ENCODE measurements at places on chromosomes 13 and 19.
A peak's percentile ranks its signal among the peaks of the same experiment; 100 is the strongest.

DNA sequence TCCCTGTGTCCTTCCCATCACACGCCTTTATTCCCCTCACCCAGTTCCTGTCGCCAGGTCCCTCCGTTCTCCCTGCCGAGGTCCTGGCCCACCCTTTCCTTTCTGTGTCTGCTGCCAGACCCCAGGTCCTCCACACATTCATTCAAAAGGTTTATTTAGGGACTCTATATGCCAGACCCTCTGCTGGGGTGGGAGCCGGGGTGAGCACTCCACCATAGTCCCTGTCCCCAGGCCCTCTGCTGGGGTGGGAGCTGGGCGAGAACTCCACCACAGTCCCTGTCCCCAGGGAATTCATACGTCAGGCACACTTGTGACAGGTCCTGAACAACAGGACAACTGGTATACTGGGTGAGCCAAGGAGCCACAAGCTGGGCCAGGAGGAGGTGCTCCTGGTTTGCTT is 34.4 kb upstream of the TUBGCP3 start:
- no peak for DNase-seq

GRCh38 chr13:75202981-75203380 is 279.0 kb downstream of the TBC1D4 start:
- DNase-seq = no peak

- DNase-seq = no peak
Measured at GRCh38 chr13:35909837-35910540, 221.2 kb downstream of the DCLK1 start.

GRCh38 chr13:37453246-37453645 is 145.3 kb downstream of the POSTN start:
- no peak for DNase-seq

- DNase-seq = no peak
Measured at GRCh38 chr19:38013913-38014580, 107.0 kb downstream of the SIPA1L3 start.

DNA sequence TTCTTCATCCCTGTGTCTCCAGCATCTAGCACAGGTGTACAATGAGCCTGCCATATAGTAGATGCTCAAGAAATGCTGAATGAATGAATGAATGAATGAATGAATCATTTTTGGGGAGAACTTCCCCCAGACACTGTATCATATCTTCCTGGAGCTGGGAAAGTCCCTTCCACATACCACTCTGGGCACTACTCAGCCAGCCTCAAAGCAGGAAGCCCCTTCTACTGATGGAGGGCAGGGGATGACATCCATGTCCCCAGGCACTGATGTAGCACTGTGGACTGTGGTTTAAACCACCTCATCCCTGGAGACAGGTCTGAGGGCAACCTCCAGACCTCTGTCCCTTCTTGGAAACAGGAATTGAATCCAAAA is 4.8 kb downstream of the GNA15 start:
- DNase-seq = no peak

DNA sequence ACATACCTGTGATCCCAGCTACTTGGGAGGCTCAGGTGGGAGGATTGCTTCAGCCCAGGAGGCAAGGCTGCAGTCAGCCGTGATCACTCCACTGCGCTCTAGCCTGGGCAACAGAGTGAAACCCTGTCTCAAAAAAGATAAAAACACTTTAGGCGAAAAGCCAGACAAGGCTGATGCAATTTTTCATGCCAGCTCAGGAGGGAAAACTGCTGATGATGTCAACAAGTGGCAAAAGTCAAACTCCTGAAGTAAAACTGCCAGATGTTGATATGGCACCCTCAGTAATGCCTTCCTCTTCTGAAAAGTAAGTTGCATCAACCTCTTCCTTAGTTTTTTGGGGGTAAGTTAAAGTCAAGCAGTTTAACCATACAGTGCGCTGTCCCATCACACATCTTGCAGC is 15.6 kb downstream of the ZNF599 start:
- no peak for DNase-seq

GRCh38 chr19:29259153-29259552 is 46.2 kb upstream of the UQCRFS1 start:
- DNase-seq = no peak

DNA sequence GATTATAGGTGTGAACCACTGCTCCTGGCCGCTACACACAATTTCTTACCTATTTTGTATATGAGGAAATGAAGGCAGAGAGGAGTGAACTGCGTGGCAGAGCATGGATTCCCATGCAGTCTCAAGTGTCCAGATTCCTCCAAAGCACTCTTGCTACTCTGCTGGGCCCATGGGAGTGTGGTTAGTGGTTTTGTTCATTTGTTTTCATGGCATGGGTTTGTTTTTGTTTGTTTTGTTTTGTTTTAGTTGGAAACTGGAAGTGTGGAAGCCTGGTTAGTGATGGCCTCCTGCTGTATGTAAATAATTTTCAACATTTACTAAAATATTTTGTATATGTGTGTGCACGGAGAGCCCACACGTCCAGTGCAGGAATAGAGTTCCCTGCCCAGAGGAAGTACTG is 61.3 kb upstream of the LRCH1 start:
- no peak for DNase-seq

GRCh38 chr19:35718345-35719041 is 690 bp downstream of the KMT2B start:
- peak; percentile 19 for DNase-seq

- no peak for DNase-seq
Measured at GRCh38 chr13:83943530-83944279, 61.4 kb upstream of the SLITRK1 start.

GRCh38 chr19:944171-944567 is 18.3 kb downstream of the ARID3A start:
- DNase-seq = no peak

GRCh38 chr13:33547035-33547434 is 261.5 kb upstream of the STARD13 start:
- no peak for DNase-seq

Data from CD4-positive, alpha-beta T cell treated with Interferon gamma for 1 hour (primary cell).